Activated B cell treated with CpG ODN at 0.5 μM for 24 hours (primary cell): ENCODE measurements at places on chromosomes 13 and 19.

- DNase-seq = no peak
Observed at GRCh38 chr19:1896508-1896907, 8.7 kb upstream of the ADAT3 start.

GRCh38 chr13:50794226-50794625 lies 49.3 kb downstream of the DLEU7 start:
- no peak for DNase-seq

- DNase-seq = no peak
Observed at GRCh38 chr13:18961383-18962117, 220.1 kb downstream of the TUBA3C start.

- DNase-seq = no peak
Observed at GRCh38 chr13:75395066-75395465, 86.9 kb downstream of the TBC1D4 start.

GRCh38 chr13:23966691-23967615 lies 69.7 kb upstream of the C1QTNF9B start:
- DNase-seq = no peak

DNA sequence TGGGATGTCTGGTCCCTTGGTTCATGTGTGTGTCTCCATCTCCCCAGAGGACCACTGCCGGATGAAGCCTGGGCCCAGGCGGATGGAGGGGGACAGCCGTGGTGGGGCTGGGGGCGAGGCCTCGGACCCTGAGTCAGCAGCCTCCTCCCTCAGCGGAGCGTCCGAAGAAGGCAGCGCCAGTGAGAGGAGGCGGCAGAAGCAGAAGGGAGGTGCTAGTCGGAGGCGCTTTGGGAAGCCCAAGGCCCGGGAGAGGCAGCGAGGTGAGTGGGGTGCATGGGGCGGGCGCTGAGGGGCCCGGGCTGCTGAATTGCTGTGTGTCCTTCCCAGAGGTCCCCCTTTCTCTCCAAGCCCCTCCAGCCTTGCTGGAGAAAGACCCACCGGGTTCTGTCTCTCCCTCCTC lies 3.2 kb downstream of the CCDC106 start:
- DNase-seq = no peak
